ENCODE measurements at places on chromosomes 3 and 15.

DNA sequence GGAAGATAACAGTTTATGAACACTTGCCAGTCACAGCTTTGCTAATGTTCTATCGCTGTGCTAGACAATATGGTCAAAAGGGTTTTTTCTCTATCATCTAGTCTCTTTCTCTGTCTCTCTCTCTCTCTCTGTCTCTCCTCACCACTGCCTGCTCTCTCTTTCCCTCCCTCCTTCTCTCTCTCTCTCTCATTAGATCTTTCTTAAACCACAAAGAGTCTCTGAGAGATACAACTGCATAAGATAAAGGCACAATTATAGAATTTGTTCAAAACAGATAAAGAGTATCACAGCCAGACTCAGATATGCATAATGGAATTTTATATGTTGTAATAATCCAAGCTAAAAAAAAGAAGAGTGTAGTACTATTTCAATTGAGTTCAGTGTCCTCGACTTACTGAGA lies 258.4 kb downstream of the MECOM start:
- no peak overlapping the region for H3K4me3 ChIP-seq
- no peaks in the 10 kb centered on the region for H3K36me3 ChIP-seq
- no peak for DNase-seq
- no peak overlapping the region for H3K27ac ChIP-seq
- H3K4me1 ChIP-seq, result no peaks in the 10 kb centered on the region

DNA sequence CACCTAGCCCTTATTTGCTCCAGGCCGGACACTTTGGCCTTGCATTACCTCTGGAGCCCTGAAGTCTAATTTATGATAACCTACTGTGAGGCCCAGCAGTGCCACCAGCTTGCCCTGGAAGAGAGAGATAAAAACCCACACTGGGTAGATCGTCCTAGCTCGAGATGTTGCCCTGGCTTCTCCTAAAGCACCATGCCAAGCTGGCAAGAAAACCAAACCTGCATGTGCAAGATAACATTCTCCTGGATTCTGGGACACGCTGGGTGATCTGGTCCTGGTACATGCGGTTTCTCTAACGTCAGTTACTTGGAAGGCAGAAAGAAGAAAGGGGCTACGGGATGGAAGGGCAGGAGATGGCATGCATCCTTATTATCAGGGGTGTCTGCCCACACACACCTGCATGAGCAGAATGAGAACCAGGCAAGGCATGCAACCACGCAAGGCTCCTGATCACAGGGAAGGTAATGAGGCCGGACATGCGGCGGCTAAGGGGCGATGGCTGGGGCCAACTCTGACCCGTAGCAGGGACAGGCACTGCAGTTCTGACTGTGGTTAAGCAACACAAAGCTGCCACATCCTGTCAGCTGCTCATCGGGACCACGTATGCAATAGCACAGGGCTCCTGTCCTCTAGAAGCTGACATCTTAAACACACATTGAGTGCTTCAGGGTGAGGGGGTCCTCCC lies 73.0 kb downstream of the OXNAD1 start:
- H3K27me3 ChIP-seq, result no peaks in the 10 kb centered on the region
- peaks cover 33% of the 10 kb centered on the region for H3K36me3 ChIP-seq
- H3K4me1 ChIP-seq, result peaks cover 12% of the 10 kb centered on the region
- peak; percentile 20 for DNase-seq
- H3K4me3 ChIP-seq, result no peak overlapping the region

DNA sequence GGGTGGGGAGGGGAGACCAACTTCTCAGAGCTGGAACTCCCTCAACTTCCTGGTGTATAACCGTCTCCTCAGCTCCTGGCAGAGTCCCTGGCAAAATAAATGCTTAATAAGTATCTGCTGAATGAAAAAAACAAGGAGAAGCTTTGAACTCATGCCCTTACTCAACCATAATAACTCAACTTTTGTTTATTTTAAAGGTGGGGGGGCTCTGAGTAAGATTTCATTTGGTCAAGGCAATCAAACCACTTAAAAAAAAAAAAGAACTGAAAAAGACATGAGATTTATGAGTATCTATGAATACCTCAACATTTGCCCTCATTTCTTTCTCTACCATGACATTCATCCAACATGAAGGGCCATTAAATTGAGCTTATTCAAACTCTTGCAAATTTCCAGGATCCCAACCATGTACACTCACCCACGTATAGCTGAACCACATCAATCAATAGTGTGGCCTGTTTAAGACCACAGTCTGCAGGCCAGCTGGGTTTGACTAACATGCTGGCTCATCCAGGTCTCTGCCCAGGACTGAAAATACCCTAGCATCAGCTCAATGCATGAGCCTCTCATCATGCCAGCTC lies 157.9 kb downstream of the FOXP1 start:
- H3K27me3 ChIP-seq, result peaks cover 4% of the 10 kb centered on the region
- H3K27ac ChIP-seq, result no peak overlapping the region
- H3K4me3 ChIP-seq, result no peak overlapping the region
- H3K36me3 ChIP-seq, result no peaks in the 10 kb centered on the region

- H3K36me3 ChIP-seq, result no peaks in the 10 kb centered on the region
- no peak overlapping the region for H3K4me3 ChIP-seq
- DNase-seq, result peak; percentile 35
- peak overlapping the region; percentile 45 for H3K27ac ChIP-seq
- H3K4me1 ChIP-seq, result peaks cover 12% of the 10 kb centered on the region
These were observed 3.6 kb downstream of the HGD start for GRCh38 chr3:120678331-120678947.

DNA sequence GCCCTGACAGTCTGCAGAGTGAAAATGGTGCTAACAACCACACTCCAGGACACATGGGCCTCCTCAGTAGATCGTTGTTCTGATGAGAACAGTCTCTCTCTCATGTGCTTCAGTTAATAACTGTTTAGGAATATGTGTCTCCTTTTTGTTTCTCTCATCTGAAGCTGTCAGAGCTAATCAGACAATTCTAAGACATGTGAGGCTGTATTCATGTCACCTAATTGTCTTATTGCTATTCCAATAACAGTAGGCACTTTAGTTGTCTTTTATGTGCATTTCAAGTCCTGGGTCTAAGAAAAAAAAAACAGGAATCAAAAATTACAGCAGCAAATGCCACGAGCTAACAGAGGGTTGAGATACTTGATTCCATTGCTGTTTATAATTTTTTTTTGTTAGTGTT lies 89.1 kb downstream of the WDR49 start:
- no peaks in the 10 kb centered on the region for H3K27me3 ChIP-seq
- DNase-seq, result no peak
- H3K4me3 ChIP-seq, result no peak overlapping the region
- no peak overlapping the region for H3K27ac ChIP-seq

DNA sequence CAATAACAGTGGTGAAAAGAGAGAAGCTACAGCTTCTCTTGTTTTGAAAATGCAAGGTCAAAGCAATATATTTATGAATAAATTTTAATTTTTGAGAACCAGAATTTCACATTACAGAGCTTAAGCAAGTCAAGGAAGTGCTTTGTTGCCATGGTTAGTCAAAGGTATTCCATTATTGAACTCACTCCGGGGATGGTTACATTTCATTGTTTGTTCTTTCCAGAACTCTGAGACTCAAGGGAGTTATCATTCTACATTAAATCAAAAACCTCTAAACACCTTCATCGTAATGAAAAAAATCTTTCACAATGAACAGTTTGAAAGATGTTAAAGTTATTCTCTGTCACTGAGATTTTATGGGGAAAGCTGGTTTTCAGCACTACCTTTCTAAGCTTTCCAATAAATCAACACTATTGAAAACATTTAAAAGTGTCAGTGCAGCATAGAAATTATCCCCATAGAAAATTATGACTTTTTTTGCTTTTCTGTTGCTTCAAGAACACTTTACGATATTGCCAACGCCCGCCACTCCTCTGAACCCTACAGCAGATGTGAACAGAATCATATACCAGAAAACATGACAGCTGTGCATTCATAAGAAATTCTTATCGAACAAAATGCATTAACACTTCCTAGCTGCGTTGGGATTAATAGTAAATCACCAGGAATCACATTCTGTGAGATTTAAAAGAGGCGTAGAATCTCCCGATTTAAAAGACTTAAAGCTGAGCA lies 83.0 kb downstream of the OTOL1 start:
- H3K27me3 ChIP-seq, result no peaks in the 10 kb centered on the region
- no peak for DNase-seq
- H3K4me1 ChIP-seq, result no peaks in the 10 kb centered on the region

Measured in GM12878 (cell line).